ENCODE measurements at places on chromosomes 2 and 18.
A peak's percentile ranks its signal among the peaks of the same experiment; 100 is the strongest.

- no peak for DNase-seq
Measured at GRCh38 chr2:16279201-16279570, 338.8 kb downstream of the MYCN start.

GRCh38 chr2:72115110-72116080, 32.3 kb downstream of the CYP26B1 start:
- DNase-seq = no peak

DNA sequence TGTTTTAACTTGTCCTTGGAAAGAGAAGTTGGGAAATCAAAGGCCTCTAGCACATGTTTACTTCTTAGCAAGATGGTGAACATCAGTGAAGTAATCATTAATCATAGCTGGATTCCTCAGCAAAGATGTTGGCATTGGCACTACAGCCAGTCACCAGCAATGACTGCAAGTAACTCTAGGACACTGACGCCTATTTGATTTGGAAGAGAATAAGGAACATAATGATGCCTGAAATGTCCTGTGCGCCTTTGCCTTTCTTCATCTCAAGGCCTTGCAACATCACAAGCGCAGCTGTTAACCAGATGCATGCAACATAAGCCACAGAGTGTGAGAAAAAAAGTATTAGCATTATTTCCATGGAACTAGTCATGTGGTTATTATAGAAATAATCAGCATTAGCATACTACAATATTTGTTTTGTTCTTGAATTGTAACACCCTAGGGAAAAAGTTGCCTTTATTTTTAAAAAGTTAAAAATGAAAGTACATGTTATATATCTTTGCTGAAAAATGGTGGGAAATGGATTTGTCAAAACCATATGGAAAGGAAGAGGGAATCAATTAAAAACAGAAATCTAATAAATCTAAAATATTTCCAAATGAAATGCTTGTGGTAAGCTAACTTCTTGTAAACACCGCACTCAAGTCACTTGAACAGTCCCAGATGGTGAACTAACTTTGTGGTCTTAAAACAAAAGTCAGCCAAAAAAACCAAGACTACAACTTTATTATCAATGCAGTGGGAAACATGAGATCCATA, 55.6 kb downstream of the THADA start:
- peak; percentile 97 for DNase-seq

GRCh38 chr2:56757884-56758545, 574.2 kb downstream of the CCDC85A start:
- no peak for DNase-seq

GRCh38 chr2:120675460-120676130, 60.1 kb upstream of the GLI2 start:
- DNase-seq = peak; percentile 44

DNA sequence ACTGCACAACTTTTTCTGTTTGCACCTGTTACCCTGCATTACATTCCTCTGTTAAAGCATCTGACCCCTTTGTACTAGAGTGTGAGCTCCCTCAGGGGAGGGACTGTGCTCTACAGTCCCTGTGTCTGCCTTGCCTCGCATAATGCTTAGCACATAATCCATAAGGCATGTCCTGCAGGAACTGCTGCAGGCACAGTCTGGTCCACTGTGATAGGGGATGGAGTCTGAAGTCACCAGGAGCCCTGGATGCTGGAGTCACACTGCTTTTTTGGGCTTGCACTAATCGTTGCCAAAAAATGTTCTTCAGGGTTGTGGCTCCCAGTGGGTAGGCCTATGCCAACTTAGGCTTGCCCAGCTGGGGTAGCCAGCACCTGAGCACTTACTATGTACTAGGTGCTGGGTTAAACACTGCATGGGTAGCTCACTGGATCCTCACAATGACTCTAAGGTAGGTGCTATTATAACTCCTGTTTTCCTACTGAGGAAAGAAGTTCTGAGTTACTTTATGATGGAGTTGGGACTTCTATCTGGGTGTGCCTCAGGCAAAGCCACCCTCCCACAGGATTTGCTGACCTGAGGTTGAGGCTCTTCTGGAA, 33.3 kb downstream of the COPS7B start:
- DNase-seq = no peak

GRCh38 chr2:156476850-156477206, 40.6 kb downstream of the GPD2 start:
- no peak for DNase-seq

- no peak for DNase-seq
Measured at GRCh38 chr2:240645801-240646175, 20.5 kb downstream of the GPR35 start.

- no peak for DNase-seq
Measured at GRCh38 chr2:158120664-158121641, 19.3 kb downstream of the UPP2 start.

Data from inflammatory macrophage (primary cell).